ENCODE measurements at places on chromosomes 7 and 10. TPM values are rescaled to one million over a fixed set of nuclear protein-coding genes. Genes with fewer than 3 reads are reported as not detected.

GIMAP8 gene
- 14.9 TPM for total RNA-seq

LRRN3 gene
- 0.87 TPM for total RNA-seq

CCL26 gene
- total RNA-seq: 0.75 TPM

AHCYL2 gene
- total RNA-seq: 6.5 TPM

IKZF1 gene
- 3.5 TPM for total RNA-seq

DNA sequence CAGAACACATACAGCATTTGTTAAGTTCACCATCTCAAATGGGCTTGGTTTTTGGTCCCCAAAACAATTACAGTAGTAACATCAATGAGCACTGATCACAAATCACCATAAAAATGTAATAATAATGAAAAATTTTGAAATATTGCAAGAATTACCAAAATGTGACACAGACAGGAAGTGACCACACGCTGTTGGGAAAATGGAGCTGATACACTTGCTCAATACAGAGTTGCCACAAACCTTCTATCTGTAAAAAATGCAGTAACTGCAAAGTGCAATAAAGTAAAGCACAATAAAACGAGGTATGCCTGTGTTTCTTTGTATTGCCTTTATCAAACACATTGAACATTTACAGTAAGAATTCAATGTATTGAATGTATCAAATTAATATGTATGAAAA, 262.7 kb downstream of the CTNNA3 start:
- no peaks in the 10 kb centered on the region for H3K27me3 ChIP-seq
- DNase-seq: no peak
- H3K4me1 ChIP-seq: peaks cover 2% of the 10 kb centered on the region
- H3K27ac ChIP-seq: no peak overlapping the region
- no peak overlapping the region for H3K4me3 ChIP-seq

- H3K27ac ChIP-seq: peak overlapping the region; percentile 79
- peaks cover 4% of the 10 kb centered on the region for H3K36me3 ChIP-seq
- DNase-seq: peak; percentile 39
- H3K4me1 ChIP-seq: peaks cover 76% of the 10 kb centered on the region
- no peak overlapping the region for H3K4me3 ChIP-seq
Measured at GRCh38 chr7:139648941-139649425, 125.5 kb downstream of the CLEC2L start.

DNA sequence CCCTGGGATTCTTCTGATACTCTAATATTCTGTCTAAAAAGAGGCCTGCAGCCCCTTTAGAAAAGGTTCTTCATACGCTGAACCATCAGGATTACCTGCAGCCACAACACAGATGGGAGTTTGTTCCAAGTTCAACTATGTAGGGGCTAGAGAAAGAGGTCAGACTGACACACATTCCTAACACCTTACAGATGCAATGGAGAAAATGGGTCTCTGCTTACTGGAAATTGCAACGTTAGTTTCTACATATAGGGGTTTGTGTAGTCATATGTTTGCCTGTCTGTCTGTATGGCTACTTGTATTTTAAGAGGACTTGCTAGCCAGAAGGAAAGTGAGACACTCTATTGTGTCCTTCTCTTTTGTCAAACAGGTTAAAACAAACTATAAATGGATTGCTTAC, 618.5 kb downstream of the INHBA start:
- no peaks in the 10 kb centered on the region for H3K27me3 ChIP-seq
- no peaks in the 10 kb centered on the region for H3K36me3 ChIP-seq
- H3K4me3 ChIP-seq: no peak overlapping the region
- H3K27ac ChIP-seq: no peak overlapping the region

GRCh38 chr10:114933588-114933987, 4.4 kb upstream of the TRUB1 start:
- no peaks in the 10 kb centered on the region for H3K27me3 ChIP-seq
- H3K27ac ChIP-seq: no peak overlapping the region
- H3K4me1 ChIP-seq: no peaks in the 10 kb centered on the region

GRCh38 chr10:52779541-52780390, 7.2 kb upstream of the MBL2 start:
- H3K4me3 ChIP-seq: no peak overlapping the region
- no peaks in the 10 kb centered on the region for H3K4me1 ChIP-seq
- no peak overlapping the region for H3K27ac ChIP-seq
- H3K36me3 ChIP-seq: no peaks in the 10 kb centered on the region

- H3K36me3 ChIP-seq: no peaks in the 10 kb centered on the region
- DNase-seq: no peak
Measured at GRCh38 chr10:59580026-59580863, 129.4 kb downstream of the SLC16A9 start.

GRCh38 chr7:12715372-12716133, 28.1 kb downstream of the ARL4A start:
- peak overlapping the region; percentile 83 for H3K27ac ChIP-seq
- DNase-seq: peak; percentile 70
- H3K36me3 ChIP-seq: no peaks in the 10 kb centered on the region
- no peaks in the 10 kb centered on the region for H3K27me3 ChIP-seq
- H3K4me3 ChIP-seq: peak overlapping the region; percentile 31
- H3K4me1 ChIP-seq: no peaks in the 10 kb centered on the region

DNA sequence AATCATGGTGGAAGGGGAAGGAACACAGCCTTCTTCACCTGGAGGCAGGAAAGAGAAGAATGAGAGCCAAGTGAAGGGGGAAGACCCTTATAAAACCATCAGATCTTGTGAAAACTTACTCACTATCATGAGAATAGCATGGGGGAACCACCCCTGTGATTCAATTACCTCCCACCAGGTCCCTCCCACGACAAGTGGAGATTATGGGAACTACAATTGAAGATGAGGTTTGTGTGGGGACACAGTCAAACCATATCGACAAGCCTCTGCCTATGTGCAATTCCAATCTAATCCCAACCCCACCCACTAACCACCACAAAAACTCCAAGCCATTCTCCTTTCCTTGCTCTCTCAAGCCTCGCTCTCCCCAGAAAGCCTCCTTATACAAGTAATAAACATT, 69.2 kb downstream of the TAC1 start:
- H3K27me3 ChIP-seq: peaks cover 4% of the 10 kb centered on the region
- H3K36me3 ChIP-seq: no peaks in the 10 kb centered on the region
- no peak overlapping the region for H3K27ac ChIP-seq

DNA sequence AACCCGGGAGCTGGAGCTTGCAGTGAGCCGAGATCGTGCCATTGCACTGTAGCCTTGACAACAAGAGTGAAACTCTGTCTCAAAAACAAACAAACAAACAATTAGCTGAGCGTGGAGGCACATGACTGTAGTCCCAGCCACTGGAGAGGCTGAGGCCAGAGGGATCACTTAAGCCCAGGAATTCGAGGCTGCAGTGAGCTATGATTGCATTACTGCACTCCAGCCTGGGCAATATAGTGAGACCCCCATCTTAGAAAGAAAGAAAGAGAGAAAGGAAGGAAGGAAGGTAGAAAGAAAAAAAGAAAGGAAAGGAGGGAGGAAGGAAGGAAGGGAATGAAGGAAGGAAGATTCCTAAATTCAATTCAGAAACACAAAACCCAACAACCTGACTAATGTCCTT, 141.3 kb upstream of the TNRC18 start:
- H3K4me1 ChIP-seq: peaks cover 21% of the 10 kb centered on the region
- H3K36me3 ChIP-seq: no peaks in the 10 kb centered on the region
- H3K27me3 ChIP-seq: no peaks in the 10 kb centered on the region
- H3K4me3 ChIP-seq: no peak overlapping the region
- DNase-seq: no peak

DNA sequence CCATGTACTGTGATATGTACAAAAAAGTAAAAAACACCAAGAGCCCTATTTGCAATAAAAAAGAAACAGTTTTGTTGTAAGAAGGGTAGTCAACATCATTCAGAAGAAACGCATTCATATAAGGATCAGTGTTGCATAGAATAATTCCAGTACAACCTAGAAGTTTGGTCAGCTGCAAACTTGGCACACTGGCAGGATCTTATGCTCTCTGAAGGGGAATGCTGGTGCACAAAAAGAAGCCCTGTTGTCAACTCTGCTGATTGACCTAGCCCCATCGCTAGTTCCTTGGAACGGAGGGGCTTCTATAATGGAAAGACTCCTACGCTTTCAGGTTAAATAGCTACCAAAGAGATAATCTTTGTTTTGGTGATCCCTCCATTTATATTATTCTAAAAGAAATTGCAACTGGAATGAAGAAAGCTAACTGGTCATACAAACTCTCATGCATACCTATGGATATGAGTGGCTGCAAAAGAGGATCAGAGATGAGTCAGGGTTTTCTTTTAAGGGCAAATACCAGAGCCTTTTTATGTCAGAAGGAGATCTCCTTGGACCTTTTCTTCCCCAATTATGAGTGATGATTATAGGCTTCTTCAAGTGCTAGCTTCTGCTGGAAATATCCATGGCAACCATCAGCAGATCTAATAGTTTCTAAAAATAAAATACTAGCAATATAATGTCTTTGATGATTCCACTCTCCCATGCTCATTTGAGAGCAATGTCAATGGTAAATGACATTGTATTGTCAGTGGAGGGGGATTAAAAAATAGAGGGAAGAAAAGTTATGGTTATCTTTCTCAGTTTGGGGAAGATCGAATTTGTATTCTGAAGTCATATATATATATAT, 312.4 kb upstream of the CACNA2D1 start:
- H3K27me3 ChIP-seq: no peaks in the 10 kb centered on the region
- H3K36me3 ChIP-seq: no peaks in the 10 kb centered on the region
- H3K27ac ChIP-seq: no peak overlapping the region
- H3K4me1 ChIP-seq: no peaks in the 10 kb centered on the region

GRCh38 chr10:57898231-57898630, 369.5 kb downstream of the IPMK start:
- no peaks in the 10 kb centered on the region for H3K27me3 ChIP-seq
- no peak overlapping the region for H3K27ac ChIP-seq
- no peaks in the 10 kb centered on the region for H3K4me1 ChIP-seq
- DNase-seq: no peak

GRCh38 chr7:43105521-43106120, 6.8 kb upstream of the HECW1 start:
- H3K27me3 ChIP-seq: no peaks in the 10 kb centered on the region
- no peak overlapping the region for H3K4me3 ChIP-seq
- no peaks in the 10 kb centered on the region for H3K4me1 ChIP-seq
- no peak overlapping the region for H3K27ac ChIP-seq
- no peaks in the 10 kb centered on the region for H3K36me3 ChIP-seq

DNA sequence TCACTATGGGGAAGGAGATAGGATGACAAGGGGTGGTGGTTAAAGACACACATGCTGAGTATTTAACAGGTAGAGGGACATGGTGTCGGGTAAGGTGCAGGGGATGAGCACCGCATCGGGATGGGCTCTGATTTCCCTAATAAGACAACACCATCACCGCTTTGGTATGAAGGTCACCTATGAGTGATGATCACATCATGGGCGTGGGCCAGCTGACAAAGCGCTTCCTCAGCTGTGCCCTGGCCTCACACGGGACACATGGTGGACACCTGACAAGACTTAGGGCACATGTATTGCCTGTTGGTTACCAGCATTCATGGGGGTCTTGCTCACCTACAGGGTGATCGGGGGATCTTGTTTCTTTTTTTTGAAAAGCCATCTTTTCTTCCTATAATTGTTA, 12.8 kb downstream of the C7orf57 start:
- H3K27ac ChIP-seq: no peak overlapping the region
- no peaks in the 10 kb centered on the region for H3K4me1 ChIP-seq
- no peaks in the 10 kb centered on the region for H3K36me3 ChIP-seq
- no peaks in the 10 kb centered on the region for H3K27me3 ChIP-seq
- no peak for DNase-seq

GRCh38 chr7:78178319-78178718, 379.7 kb downstream of the PHTF2 start:
- H3K27me3 ChIP-seq: no peaks in the 10 kb centered on the region
- DNase-seq: no peak
- no peaks in the 10 kb centered on the region for H3K4me1 ChIP-seq
- H3K27ac ChIP-seq: no peak overlapping the region
- H3K36me3 ChIP-seq: no peaks in the 10 kb centered on the region
- H3K4me3 ChIP-seq: no peak overlapping the region

DNA sequence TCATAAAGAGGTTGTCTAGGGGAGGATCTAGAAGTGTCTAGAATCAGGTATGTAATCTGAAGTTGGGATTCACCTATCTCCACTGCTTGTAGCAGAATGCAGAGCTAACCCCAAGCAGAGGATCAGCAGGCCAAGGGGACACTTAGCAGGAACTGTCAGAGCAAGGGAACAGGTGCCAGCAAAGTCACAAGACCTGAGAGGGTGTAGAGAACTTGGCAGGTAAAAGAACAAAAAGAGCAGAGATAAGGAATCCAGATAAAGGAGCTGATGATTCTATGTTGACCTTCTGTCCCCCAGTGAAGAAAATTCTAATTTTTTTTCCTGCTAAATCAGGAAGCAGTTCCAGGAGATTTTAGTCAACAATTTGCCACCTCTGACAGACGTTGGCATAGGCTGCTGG, 91.4 kb upstream of the CCDC71L start:
- H3K4me3 ChIP-seq: no peak overlapping the region
- no peaks in the 10 kb centered on the region for H3K27me3 ChIP-seq
- no peaks in the 10 kb centered on the region for H3K36me3 ChIP-seq
- no peaks in the 10 kb centered on the region for H3K4me1 ChIP-seq
- DNase-seq: no peak

All from heart left ventricle (tissue), 16 donors.